Stimulated activated CD8-positive, alpha-beta memory T cell treated with anti-CD3 and anti-CD28 coated beads, Interleukin-15, amount 100 ng/mL, for 24 hours (primary cell): ENCODE measurements at places on chromosomes 1 and 21.

GRCh38 chr21:18991846-18992245 lies 588.3 kb upstream of the TMPRSS15 start:
- DNase-seq, result no peak

DNA sequence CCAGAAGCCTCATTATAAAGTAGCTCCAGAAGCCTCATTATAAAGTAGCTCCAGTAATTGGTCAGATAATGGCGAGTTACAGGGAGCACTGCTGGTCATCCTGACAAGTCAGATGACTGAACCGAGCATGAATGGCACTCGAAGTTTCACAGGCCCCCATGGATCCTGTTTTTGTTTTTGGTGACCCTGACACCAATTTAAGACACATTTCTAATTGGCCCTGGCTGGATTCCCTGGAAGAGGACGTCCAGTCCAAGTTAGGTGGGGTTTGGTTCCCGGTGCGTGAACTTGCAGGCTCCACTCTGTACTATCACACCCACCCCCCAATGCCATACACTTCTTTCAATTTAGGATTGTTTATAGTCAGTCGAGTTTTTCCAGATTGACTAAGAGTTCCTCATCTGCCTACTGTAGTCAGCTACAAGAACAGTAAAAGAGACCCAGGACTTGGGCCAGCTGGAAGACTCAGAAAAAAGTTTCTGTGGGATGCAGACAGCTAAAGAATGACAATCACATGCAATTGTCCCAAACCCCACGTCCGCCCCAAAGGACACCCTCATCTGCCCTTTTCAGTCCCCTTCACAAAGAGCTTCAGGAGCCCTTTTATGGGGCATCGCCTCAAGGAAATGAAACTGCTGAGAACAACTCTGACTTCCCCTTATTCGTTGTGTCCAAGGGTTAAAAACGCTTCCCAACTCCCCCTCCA lies 2.7 kb downstream of the DHRS3 start:
- no peak for DNase-seq

DNA sequence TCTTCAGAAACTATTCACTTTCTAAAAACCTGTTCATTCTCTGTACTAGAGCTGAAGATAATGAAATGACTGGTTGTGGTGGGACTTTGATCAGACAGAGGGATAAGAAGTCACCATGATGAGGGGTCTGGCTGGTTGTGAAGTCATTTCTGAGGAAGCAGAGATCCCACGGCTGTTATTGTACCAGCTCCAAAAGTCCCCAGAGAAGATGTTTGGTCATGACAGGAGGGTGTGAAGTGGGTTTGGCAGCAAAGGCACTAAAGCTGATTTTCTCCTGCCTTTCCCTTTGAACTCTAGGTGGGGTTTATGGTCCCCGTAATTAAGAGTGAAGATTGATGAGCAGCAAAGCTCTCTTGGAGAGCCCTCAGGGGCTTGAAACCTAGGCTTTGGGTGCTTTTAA lies 103.1 kb upstream of the CACHD1 start:
- DNase-seq, result no peak

GRCh38 chr1:15381805-15382204 lies 27.9 kb upstream of the EFHD2 start:
- DNase-seq, result no peak

DNA sequence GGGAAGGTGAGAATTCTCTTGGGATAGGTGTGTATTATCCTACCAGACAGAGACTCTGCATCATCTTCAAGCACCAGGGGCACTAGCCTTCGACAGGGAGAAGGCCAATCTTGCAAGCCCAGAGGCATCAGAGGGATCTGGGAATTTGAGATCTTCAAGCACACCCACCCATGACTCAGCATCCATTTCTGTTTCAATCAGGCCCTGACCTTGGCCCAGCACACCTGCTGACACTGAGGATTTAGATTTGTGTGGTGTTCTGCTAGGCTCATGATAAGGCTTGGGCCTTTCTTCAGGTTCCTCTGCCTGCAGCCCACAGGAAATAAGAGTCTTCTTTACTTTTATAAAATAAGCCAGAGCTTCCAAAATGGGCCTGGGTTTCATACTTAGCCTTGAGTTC lies 6.6 kb upstream of the PCP4 start:
- DNase-seq, result no peak

DNA sequence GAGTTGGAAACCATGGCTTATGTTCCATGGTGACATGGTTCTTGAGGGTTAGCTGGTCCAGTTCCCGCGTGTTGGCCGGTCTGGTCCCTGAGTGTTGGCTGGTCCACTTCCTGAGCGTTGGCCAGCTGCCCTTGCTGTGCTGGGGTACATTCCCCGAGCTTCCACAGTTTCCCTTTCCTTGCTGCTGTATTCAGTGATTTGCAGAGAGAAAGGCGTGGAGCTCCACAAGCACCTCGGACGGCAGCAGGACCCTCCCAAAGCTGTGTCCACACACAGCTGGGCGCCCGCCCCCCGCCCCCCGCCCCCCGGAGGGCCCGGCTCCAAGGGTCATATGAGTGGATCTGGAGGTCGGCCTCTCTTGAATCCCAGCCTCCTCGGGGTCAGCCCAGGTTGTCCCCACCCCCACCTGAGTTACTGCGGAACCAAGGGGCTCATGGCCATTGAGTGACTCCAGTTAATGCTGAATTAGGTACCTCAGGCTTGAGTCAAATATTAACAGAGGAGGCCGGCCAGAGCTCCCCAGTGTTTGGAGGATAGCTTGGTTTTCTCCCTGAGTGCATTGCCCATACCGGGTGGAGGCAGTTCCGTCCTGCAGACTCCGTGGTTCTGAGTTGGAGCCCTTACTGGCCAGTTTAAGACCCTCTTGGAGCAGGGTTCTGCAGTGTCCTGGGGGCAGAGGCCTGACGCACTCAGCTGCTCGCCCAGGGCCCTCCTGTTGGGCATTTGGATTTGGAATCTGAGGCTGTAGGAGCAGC lies 18.4 kb downstream of the COL18A1 start:
- no peak for DNase-seq

DNA sequence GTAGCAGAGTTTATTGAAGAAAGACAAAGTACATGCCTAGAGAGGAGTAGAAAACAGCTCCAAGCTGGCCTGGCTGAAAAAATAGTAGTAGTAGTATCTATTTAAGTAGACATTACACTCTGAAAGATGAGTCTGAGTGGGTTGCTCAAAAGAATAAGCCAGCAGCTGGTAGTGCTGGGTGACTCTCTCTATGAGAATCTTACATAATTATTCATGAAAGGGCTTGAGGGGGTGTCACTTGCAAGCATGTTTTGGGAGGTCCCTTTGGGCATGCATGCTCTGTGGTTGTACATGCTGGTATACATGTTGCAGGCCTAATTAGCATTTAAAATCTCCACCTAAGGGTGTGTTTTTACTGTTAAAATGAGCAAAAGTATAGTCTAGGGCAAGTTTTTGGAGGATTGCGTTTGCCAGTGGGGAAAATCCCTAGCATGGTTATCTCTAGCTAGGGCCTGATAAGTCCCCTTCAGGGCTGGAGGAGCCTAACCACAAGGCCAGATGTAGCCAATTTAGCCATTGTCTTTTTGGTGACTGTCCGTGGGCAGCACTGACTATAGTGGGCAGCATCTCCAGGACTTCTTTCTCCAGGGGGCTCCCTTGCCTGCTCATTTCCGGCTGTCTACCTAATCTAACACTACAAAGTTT lies 11.0 kb upstream of the FCGR2A start:
- DNase-seq, result no peak

GRCh38 chr1:234549447-234550021 lies 60.4 kb downstream of the IRF2BP2 start:
- DNase-seq, result no peak

GRCh38 chr1:208141610-208142192 lies 102.5 kb downstream of the PLXNA2 start:
- DNase-seq, result no peak

DNA sequence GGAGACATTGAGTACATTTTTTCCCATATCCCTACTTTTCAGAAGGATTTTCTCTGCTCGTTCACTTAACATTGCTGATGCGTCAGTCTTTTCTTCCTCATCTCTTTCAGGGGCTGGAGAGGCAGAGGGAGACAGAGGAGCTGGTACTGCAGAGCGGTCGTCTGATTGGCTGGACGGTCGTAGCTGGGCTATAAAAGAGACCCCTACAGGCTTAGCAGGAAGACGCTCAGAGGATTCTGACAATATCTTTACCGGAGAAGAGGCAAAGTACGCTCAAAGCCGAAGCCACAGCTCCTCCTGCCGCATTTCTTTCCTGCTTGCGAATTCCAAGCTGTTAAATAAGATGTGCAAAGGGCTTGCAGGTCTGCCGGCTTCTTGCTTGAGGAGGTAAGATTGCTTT lies at the start of gene RGS4:
RGS4 (plus strand) TSS at position 220 of the 400 bp plus-strand sequence; CDS start at position 344, 124 bp downstream.
- DNase-seq, result no peak

DNA sequence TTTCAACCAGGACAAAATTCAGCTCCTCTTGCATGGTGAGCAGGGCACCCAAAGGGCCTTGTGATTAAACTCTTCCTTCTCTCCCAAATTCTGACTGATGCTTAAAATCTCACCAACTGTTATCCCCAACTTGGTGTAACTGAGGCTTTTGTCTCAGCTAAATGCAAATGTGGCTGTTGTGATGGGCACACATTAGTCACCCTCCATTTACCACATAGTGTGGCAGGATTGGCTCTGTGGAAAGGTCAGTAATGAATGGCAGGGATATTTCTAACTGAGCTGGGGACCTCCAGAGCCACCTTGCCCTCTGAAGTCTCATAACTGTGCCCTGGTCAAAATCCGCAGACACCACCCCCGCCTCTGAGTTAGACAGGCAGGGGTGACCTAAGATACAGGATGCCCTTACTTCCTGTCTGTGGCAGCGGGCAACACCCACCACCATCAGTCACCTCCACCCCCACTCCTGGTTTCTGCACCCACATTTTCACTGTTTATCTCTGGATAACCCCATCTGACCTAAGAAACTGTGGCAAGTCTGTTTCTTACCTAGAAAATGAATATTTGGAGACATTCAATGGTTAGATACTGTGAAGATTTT lies 25.4 kb upstream of the RGS16 start:
- DNase-seq, result no peak

DNA sequence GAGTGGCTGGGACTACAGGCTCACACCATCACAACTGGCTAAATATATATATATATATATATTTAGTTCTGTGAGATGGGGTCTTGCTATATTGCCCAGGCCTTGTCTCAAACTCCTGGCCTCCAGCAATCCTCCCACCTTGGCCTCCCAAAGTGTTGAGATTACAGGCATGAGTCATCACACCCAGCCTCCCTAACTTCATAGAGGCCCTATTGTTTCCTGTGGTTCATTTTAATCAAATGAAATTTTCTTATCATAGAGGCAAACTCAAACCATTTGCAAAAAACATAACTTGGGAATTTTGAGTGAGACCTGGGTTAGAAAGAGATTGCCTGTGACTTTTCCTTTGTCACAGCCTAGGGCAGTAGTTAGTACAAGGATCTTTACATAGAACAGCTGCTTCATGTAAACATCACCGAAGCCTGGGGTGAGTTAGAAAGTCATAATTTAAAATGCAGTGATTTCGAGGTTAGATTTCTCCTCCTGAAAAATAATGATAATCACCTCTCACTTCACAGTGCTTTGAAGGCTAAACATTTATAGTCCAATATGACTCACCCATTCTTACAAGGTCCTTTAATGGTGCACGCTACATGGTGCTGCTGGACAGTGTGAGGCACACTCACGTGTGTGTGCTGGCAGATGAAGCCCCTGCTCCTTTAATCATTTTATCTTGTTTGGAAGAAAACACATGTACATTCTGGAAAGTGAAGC lies 188.9 kb downstream of the RHOU start:
- no peak for DNase-seq

- no peak for DNase-seq
Measured at GRCh38 chr1:6795661-6796060, 10.4 kb downstream of the CAMTA1 start.

DNA sequence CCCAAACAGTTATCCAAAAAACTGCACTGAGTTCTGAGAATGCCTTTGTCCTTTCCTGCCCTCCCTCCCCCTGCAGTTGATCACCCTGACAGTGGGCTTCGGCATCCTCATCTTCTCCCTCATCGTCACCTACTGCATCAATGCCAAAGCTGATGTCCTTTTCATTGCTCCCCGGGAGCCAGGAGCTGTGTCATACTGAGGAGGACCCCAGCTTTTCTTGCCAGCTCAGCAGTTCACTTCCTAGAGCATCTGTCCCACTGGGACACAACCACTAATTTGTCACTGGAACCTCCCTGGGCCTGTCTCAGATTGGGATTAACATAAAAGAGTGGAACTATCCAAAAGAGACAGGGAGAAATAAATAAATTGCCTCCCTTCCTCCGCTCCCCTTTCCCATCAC lies 8.8 kb upstream of the NHLH1 start:
- no peak for DNase-seq

DNA sequence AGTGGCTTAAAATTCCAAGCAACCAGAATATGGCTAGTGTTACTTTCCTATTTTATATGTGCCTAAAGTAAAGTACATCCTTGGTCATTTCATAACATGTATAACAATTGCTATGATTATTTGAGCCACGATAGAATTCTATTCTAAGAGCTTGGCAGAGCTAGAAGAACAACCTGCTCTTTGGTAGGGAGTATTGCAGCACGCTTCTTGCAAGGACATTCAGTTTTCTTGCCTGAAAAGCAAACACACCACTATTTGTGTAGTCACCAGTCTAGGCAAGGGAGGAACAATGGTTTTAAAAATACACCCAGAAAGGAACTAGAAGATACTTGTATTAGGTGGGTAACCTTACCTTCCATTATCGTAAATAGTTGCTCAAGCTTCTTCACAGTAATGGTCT lies 51.5 kb downstream of the CNST start:
- DNase-seq, result no peak

- DNase-seq, result no peak
Measured at GRCh38 chr1:200442537-200443156, 32.8 kb upstream of the ZNF281 start.

DNA sequence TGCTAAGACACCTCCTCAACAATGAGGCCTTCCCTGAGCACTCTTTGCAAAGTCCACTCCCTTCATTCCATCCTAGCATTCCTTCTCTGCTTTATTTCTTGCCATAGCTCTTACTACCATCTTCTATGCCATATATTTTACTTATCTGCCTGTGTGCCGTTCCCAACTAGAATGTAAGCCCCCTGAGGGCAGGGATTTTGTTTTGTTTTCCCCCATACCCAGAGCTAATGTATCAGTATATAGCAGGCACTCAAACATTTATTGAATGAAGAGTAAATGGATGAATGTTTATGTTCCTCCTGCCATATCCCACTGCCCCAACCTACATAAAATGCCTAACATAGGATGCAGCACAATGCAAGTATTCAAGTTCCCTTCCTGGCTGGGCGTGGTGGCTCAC lies 14.9 kb upstream of the PPP1R15B start:
- no peak for DNase-seq

DNA sequence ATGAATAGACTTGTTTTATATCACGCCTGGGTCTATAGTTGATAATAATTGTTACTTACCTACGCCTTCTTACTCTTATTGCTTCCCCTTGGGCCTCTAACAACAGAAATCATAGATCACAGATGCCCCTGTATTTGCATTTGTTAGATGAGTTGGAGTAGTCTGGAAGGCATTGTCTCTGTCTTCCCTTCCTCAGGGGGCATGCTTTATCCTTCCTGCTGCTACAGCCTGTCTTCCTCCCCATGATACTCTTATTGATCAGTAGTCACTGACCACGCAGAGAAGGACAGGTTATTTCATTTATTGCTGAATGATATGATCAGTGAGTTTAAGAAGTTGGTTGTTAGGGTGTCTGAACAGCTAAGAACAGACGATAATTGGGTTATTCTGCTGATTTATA lies 98.4 kb downstream of the DNM3 start:
- no peak for DNase-seq

- DNase-seq, result no peak
Measured at GRCh38 chr1:219067350-219067712, 106.3 kb upstream of the LYPLAL1 start.

- no peak for DNase-seq
Measured at GRCh38 chr1:167429612-167430011, 88.7 kb downstream of the CD247 start.

- no peak for DNase-seq
Measured at GRCh38 chr1:56535362-56535761, 44.0 kb downstream of the PLPP3 start.
